ENCODE measurements at places on chromosomes 12 and 14. TPM values are rescaled to one million over a fixed set of nuclear protein-coding genes. Genes with fewer than 3 reads are reported as not detected.

GRCh38 chr14:24408764-24409163, 10.0 kb downstream of the NYNRIN start:
- H3K27me3 ChIP-seq = no peaks in the 10 kb centered on the region
- H3K27ac ChIP-seq = no peak overlapping the region
- peaks cover 7% of the 10 kb centered on the region for H3K36me3 ChIP-seq
- H3K4me1 ChIP-seq = no peaks in the 10 kb centered on the region
- no peak overlapping the region for H3K4me3 ChIP-seq

DNA sequence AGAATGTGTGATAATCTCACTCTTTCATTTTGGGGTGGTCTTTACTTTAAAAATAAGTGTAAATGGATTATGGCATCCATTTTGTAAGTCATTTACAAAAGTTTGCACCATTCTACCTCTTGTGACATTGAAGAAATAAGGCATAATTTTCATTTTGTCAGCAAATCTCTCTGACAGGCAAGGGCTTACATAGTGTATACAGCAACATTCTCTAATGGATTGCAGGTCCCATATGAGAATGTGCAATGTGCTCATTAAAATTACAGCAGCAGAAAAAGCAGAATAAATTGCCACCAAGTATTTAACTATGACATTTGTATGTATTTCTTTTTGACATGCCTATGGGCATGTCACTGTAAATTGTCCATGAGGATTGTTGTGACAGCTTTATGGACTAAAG, 223.6 kb downstream of the TMEM117 start:
- no peak overlapping the region for H3K4me3 ChIP-seq
- no peaks in the 10 kb centered on the region for H3K36me3 ChIP-seq
- H3K27me3 ChIP-seq = no peaks in the 10 kb centered on the region
- no peak overlapping the region for H3K27ac ChIP-seq
- DNase-seq = no peak
- no peaks in the 10 kb centered on the region for H3K4me1 ChIP-seq

Gene DENND5B
- 11.1 TPM for total RNA-seq

DNA sequence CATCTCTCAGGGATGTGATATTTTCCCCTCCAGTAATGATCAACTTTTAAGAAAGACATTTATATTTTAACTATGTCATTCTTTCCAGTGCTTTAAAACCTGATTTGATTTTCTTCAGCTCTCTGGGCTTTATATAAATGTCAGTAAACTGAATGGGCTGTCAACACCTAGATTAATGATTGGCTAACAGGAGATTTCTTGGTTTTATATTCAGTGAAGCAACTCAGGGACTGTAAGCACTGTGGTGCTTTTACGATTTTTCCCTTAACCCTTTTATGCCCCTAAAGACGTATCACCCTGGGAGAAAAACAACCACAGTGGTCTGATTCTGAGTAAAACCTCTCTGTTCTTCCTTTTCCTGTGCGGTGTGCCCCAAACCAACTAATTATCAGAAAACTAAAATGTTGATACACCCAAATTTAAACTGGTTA, 38.0 kb downstream of the PTGER2 start:
- DNase-seq = no peak
- H3K4me3 ChIP-seq = no peak overlapping the region
- no peaks in the 10 kb centered on the region for H3K27me3 ChIP-seq
- no peaks in the 10 kb centered on the region for H3K36me3 ChIP-seq
- no peaks in the 10 kb centered on the region for H3K4me1 ChIP-seq
- H3K27ac ChIP-seq = no peak overlapping the region

Measured in pancreas (tissue), 10 donors.